Keratinocyte (primary cell): ENCODE measurements at places on chromosomes 1 and 21. TPM values are rescaled to one million over a fixed set of nuclear protein-coding genes. Genes with fewer than 3 reads are reported as not detected.

The TNN gene
- not detected in 3 replicates for polyA plus RNA-seq

DNA sequence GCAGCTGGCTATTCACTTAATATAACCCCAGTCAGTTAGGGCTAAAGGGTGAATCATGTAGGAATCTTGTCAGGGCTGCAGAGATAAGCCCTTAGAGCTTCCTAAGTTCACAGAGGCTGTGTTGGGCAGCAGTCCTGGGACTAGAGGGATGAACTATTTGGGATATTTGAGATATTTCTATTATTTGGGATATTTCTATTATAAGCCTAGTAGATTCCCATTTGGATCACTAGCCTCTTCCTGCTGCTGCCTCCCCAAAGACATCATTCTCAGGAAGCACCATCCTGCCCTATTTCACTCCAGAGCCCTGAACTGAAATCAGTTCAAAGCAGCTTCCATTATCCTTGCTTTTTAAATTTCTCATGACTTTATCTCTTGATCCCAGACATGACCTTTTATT is 501.3 kb downstream of the NUF2 start:
- DNase-seq, result no peak
- no peak overlapping the region for H3K4me3 ChIP-seq
- peaks cover 6% of the 10 kb centered on the region for H3K4me1 ChIP-seq
- no peak overlapping the region for H3K27ac ChIP-seq
- H3K27me3 ChIP-seq, result no peaks in the 10 kb centered on the region

GRCh38 chr1:44318097-44319088 is 36.7 kb downstream of the ERI3 start:
- H3K4me1 ChIP-seq, result no peaks in the 10 kb centered on the region
- H3K27me3 ChIP-seq, result no peaks in the 10 kb centered on the region
- H3K27ac ChIP-seq, result no peak overlapping the region
- H3K4me3 ChIP-seq, result no peak overlapping the region

GRCh38 chr1:53516181-53516580 is 57.0 kb downstream of the DMRTB1 start:
- no peak overlapping the region for H3K4me3 ChIP-seq
- no peaks in the 10 kb centered on the region for H3K4me1 ChIP-seq
- no peak overlapping the region for H3K27ac ChIP-seq
- no peaks in the 10 kb centered on the region for H3K36me3 ChIP-seq

The C1orf87 gene
- polyA plus RNA-seq, result not detected in 3 replicates

The S100A6 gene
- polyA plus RNA-seq, result 1,608 to 5,801 TPM (median 2,598 TPM) in 3 replicates

DNA sequence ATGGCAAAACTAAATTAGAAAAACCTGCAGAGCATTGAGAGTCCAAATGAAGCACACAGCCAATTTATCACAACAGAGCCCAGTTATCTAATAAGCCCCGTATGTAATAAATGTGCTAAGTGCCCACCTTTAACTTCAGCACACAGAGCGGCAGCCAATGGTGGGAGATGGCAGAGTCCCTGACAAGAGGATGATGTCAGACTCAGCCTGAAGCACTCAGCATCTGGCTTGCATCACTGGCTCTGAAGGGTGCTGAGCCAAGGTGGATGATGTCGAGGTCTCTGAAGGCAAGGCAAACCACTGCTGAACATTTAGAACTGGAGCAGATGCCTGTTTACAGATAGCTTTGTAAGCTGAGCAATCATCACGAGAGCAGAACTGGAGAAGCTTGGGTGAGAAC is 118.3 kb downstream of the NUF2 start:
- no peak overlapping the region for H3K27ac ChIP-seq
- no peaks in the 10 kb centered on the region for H3K27me3 ChIP-seq
- H3K4me1 ChIP-seq, result no peaks in the 10 kb centered on the region
- no peak overlapping the region for H3K4me3 ChIP-seq
- H3K36me3 ChIP-seq, result no peaks in the 10 kb centered on the region

The ERVH48-1 gene
- 0.03 to 0.05 TPM in 2 of 3 replicates, not detected in the other for polyA plus RNA-seq

DNA sequence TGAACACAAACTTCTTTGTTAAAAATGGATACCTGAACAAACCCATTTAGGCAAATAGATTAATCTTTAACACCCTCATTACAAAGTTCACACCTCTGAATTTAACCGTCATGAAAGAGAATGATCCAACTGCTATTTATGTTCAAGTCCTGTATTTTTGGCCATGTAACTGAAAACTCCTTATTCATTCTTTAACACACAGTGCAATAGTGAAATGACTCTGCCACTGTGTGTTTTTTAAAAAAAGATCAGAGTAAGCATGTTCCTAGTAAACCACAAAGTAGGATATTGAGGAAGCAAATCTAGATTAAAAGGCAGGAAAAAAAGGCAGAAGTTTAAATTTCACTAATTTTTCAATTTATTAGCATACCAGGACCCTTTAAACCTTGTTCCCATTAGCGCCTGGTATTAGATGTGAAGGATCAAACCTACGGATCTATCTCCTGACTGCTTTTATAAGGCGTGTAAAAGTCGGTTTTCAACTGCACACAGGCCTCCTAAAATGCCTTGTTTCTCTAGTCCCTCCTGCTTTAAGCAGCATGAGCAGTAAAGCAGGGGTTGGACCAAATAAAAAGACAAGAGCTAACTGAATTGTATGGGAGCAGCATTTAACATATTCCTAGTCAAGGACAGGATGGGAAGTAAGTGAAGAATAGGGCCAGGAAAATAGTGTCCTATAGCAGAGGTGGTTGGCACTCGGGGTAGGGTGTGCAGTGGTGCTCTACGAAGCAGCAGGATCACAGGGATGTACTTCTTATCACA is 33.4 kb downstream of the NUCKS1 start:
- no peak overlapping the region for H3K4me3 ChIP-seq
- H3K4me1 ChIP-seq, result no peaks in the 10 kb centered on the region
- H3K27ac ChIP-seq, result no peak overlapping the region
- DNase-seq, result no peak
- peaks cover 20% of the 10 kb centered on the region for H3K36me3 ChIP-seq

DNA sequence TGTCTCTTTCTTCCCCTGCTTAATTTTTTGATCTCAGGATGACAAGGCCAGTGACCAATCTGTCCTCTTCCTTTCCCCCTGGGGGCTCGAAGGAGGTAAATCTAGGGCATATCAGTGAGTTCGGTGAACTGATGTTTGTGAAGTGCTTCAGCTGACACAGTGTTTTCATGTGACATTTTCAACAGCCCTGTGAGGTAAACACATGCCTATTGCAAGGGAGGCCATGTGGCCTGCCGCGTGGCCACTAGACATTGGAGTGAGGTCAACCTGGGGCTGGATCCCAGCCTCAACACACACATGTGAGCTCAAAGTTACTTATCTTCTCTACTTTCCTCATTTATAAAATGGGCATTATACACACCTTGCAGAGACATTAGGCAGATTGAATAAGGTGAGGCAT is 126.3 kb downstream of the PLPP3 start:
- H3K36me3 ChIP-seq, result no peaks in the 10 kb centered on the region
- H3K27ac ChIP-seq, result no peak overlapping the region
- no peaks in the 10 kb centered on the region for H3K4me1 ChIP-seq
- DNase-seq, result no peak
- H3K27me3 ChIP-seq, result no peaks in the 10 kb centered on the region

- no peaks in the 10 kb centered on the region for H3K36me3 ChIP-seq
- H3K27me3 ChIP-seq, result no peaks in the 10 kb centered on the region
- no peak overlapping the region for H3K4me3 ChIP-seq
These were observed 13.9 kb upstream of the LAX1 start for GRCh38 chr1:203751051-203751450.

GRCh38 chr1:206486995-206487788 is 16.9 kb downstream of the IKBKE start:
- no peak for DNase-seq
- H3K4me3 ChIP-seq, result no peak overlapping the region
- H3K4me1 ChIP-seq, result peaks cover 11% of the 10 kb centered on the region
- H3K36me3 ChIP-seq, result peaks cover 14% of the 10 kb centered on the region
- no peak overlapping the region for H3K27ac ChIP-seq
- no peaks in the 10 kb centered on the region for H3K27me3 ChIP-seq

DNA sequence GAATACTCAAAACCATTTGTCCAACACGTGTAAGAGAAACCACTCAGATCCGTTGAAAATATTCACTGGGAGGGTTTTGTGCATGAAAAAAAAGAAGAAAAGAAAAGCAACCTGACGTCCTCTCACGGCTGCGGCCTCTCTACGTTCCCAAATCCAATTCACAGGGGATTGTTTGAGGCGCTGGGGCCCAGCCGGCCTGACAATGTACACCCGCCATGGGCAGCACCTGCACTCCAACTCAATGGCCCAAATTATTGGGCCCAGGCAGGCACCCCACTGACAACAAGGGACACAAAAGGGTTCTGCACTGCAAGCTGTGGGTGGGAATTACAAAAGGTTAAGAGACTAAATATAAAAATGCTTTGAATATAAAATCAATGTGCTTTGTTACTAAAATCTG is 41.5 kb downstream of the MORN1 start:
- peaks cover 27% of the 10 kb centered on the region for H3K27me3 ChIP-seq
- no peak overlapping the region for H3K27ac ChIP-seq
- no peak overlapping the region for H3K4me3 ChIP-seq
- no peak for DNase-seq
- no peaks in the 10 kb centered on the region for H3K36me3 ChIP-seq
- H3K4me1 ChIP-seq, result no peaks in the 10 kb centered on the region

The TDRD5 gene
- 0.04 TPM in 1 of 3 replicates, not detected in the others for polyA plus RNA-seq

- no peak overlapping the region for H3K27ac ChIP-seq
- peaks cover 6% of the 10 kb centered on the region for H3K4me1 ChIP-seq
These were observed 20.7 kb upstream of the AHCYL1 start for GRCh38 chr1:109963864-109964263.

GRCh38 chr1:199857108-199857507 is 170.4 kb upstream of the NR5A2 start:
- DNase-seq, result no peak
- H3K4me1 ChIP-seq, result peaks cover 45% of the 10 kb centered on the region
- H3K27ac ChIP-seq, result peak overlapping the region; percentile 4
- H3K27me3 ChIP-seq, result no peaks in the 10 kb centered on the region
- no peaks in the 10 kb centered on the region for H3K36me3 ChIP-seq

- H3K4me3 ChIP-seq, result no peak overlapping the region
- no peaks in the 10 kb centered on the region for H3K4me1 ChIP-seq
- DNase-seq, result no peak
- H3K36me3 ChIP-seq, result no peaks in the 10 kb centered on the region
- H3K27ac ChIP-seq, result no peak overlapping the region
- peaks cover 2% of the 10 kb centered on the region for H3K27me3 ChIP-seq
These were observed 357.8 kb downstream of the SIPA1L2 start for GRCh38 chr1:232271991-232272589.

DNA sequence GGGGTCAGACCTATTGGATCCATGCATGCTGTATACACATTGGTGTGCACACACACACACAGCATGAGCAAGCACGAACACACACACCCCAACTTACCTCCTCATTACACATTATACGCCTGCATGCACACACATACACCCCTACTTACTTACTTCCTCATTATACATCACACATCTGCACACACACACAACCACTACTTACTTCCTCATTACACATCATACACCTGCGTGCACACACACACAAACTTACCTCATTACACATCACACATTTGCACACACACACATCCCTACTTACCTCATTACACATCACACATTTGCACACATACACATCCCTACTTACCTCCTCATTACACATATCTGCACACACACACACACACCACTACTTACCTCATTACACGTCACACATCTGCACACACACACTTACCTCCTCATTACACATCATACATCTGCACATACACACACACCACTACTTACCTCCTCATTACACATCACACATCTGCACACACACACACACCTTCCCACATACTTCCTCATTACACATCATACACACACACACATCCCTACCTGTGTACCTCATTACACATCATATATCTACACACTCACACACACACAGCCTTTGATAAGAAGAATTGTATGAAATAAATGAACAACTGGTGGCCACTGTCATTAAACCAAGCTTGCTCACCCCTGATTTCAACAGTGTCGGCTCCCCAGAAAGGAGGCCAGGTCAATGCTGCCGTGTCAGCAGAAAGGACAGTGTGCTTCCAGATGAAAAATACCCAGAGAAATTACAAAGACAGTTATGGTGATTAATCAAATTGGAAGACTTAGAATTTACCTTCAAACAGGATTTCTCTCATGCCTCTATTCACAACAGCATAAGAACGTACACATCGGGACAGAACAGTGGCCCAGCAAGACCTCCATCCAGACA is 117.8 kb downstream of the SETD4 start:
- H3K27me3 ChIP-seq, result no peaks in the 10 kb centered on the region
- no peak overlapping the region for H3K4me3 ChIP-seq
- H3K4me1 ChIP-seq, result no peaks in the 10 kb centered on the region
- no peak for DNase-seq

The SLC44A3 gene
- 5.3 to 8.9 TPM (median 7.3 TPM) in 3 replicates for polyA plus RNA-seq

The RGS1 gene
- 0.05 to 0.19 TPM in 2 of 3 replicates, not detected in the other for polyA plus RNA-seq

- DNase-seq, result no peak
- peaks cover 6% of the 10 kb centered on the region for H3K4me1 ChIP-seq
- no peak overlapping the region for H3K4me3 ChIP-seq
- no peaks in the 10 kb centered on the region for H3K27me3 ChIP-seq
- peaks cover 41% of the 10 kb centered on the region for H3K36me3 ChIP-seq
These were observed 35.9 kb downstream of the HEATR1 start for GRCh38 chr1:236568285-236568894.

DNA sequence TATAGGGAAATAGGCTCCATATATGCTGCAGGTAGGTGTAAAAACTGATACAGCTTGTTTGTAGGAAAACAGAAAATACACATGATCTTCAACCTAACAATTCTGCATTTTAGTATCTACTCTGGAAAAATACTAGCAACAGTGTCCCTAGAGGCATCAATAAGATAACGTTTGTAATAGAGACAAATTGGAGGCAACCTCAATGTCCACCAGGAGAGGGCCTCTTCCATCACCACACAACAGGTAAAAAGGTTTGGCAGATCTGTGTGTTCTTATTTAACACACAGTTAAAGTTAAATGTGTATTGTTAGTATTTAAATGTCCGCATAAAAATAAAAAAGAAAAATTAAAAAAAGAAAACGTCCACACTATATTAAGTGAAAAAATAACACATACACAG is 5.4 kb downstream of the EIF2D start:
- H3K4me1 ChIP-seq, result peaks cover 8% of the 10 kb centered on the region
- no peak overlapping the region for H3K4me3 ChIP-seq
- H3K36me3 ChIP-seq, result peaks cover 33% of the 10 kb centered on the region
- H3K27me3 ChIP-seq, result no peaks in the 10 kb centered on the region
- no peak overlapping the region for H3K27ac ChIP-seq

GRCh38 chr1:59243550-59243949 is 53.3 kb upstream of the FGGY start:
- H3K27ac ChIP-seq, result no peak overlapping the region
- H3K27me3 ChIP-seq, result no peaks in the 10 kb centered on the region
- no peak for DNase-seq
- no peaks in the 10 kb centered on the region for H3K4me1 ChIP-seq
- no peaks in the 10 kb centered on the region for H3K36me3 ChIP-seq
- no peak overlapping the region for H3K4me3 ChIP-seq

The NUP210L gene
- polyA plus RNA-seq, result 0.01 TPM in 1 of 3 replicates, not detected in the others

The COL24A1 gene
- polyA plus RNA-seq, result 0.01 TPM in 1 of 3 replicates, not detected in the others

The C4BPA gene
- polyA plus RNA-seq, result not detected in 3 replicates

The LCE1F gene
- not detected in 3 replicates for polyA plus RNA-seq

DNA sequence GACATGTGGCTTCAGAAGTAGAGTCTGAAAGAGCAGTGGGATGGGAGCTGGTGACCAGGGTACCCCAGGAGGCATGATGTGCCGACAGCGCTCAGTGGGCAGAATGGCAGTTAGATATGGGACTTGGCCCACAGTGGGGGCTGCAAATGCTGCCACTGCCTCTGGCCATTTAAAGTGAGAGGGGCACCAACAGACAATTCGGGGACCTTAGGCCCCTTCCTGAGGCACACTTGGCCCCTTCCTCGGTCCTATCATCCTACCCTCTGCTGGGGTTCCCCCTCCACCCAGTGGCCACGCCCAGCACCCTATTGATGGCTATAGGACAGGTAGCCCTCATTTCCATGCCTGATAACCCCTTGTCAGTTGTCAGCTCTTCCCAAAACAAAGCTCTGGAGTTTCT is 36.6 kb upstream of the EPHA8 start:
- H3K27me3 ChIP-seq, result no peaks in the 10 kb centered on the region
- no peaks in the 10 kb centered on the region for H3K4me1 ChIP-seq
- peaks cover 26% of the 10 kb centered on the region for H3K36me3 ChIP-seq
- DNase-seq, result no peak
- H3K4me3 ChIP-seq, result no peak overlapping the region
